ENCODE measurements at places on chromosomes 2 and 18.

DNA sequence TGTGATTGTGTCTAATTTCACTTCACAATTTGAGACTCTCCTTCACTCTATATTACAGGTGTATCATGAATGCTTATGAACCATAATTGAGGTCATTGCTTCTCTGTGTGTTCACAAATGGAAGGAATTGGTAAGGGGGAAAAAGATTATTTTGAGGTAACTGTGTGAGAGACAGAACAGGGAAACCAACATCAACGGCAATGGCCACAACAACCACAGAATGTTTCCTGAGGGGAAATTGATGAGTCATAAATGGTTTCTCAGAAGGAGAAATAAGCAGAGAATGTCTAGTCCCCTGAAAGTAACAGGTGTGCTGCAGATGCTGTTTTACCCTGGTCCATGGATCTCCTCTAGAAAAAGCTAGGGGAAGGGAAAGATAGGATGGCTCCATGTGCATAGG is 361.2 kb upstream of the GALNT5 start:
- no peak for DNase-seq

GRCh38 chr18:1805521-1805920 is 765.8 kb downstream of the METTL4 start:
- no peak for DNase-seq

DNA sequence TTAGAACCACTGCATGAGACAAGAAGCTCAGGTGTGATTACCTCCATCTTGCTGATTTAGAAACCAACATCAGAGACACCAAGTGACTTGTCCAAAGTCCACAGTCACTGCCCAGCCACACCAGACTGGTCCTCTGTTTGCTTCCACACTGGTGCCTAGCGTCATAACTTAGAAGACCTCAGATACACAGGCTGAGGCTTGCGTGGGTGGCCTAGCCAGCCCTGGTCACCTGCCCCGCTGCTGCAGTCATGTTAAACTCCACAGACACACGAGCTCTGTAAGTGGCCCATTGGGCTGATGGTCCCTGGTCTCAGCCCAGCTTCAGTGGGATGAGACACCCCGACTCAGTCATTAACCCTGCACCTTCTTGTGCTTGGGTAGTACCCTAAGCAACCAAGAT is 47.1 kb downstream of the CNGA3 start:
- no peak for DNase-seq

DNA sequence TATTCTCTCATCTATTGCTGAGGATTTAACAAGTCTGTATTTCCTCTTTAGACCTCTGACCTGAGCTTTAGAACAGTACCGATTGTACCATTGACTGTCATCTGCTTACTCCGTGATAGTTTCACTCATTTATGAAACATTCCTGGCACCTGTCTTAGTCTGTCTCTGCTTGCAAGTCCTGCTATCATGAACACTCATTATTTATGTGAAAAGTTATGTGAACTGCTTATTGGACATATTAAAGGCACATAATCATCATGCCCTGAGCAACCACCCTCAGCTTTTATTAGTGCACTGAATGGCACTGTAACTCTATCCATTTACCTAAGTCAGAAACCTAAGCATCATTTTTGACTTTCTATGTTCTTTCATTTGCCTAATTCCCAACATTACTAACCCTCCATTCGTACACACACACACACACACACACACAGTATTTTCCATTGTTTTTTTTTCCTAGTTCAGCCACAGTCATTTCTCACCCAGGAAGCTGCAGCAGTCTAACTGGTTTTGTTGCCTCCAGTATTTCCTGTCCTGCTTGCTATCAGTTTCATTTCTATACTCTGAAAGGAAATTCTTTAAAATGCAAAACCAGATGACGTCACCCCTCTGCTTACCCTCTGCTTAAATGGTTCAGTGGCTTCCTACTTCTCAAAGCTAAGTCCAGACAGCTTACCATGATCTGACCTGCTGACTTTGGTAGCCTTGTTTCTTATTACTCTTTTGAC is 146.1 kb downstream of the HAUS1 start:
- DNase-seq, result no peak

Data from lower lobe of right lung (tissue), 2 donors.